ENCODE measurements at places on chromosomes 3 and 15.

- DNase-seq = no peak
Observed at GRCh38 chr3:184755315-184755731, 43.5 kb upstream of the MAGEF1 start.

- no peak for DNase-seq
Observed at GRCh38 chr3:135809021-135809634, 156.4 kb upstream of the PPP2R3A start.

DNA sequence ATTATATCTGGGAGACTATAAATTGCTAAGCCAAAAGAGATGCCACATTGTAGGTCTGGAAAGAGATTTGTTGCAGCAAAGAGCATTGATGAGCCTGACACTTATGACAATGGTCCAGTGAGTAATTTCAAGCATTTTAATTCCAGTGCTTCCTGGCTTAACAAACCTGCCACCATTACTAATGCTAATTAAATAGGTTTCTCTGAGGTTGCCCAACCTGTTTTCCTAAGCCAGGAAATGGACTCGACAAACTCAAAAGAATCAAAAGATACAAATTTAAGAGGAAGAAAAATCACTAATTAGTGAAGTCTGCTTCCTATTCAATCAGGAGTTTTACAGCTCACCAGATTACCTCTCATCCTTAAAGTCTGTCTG is 36.7 kb upstream of the CTDSPL start:
- DNase-seq = no peak

GRCh38 chr3:110576960-110577359 is 494.7 kb upstream of the NECTIN3 start:
- DNase-seq = no peak

DNA sequence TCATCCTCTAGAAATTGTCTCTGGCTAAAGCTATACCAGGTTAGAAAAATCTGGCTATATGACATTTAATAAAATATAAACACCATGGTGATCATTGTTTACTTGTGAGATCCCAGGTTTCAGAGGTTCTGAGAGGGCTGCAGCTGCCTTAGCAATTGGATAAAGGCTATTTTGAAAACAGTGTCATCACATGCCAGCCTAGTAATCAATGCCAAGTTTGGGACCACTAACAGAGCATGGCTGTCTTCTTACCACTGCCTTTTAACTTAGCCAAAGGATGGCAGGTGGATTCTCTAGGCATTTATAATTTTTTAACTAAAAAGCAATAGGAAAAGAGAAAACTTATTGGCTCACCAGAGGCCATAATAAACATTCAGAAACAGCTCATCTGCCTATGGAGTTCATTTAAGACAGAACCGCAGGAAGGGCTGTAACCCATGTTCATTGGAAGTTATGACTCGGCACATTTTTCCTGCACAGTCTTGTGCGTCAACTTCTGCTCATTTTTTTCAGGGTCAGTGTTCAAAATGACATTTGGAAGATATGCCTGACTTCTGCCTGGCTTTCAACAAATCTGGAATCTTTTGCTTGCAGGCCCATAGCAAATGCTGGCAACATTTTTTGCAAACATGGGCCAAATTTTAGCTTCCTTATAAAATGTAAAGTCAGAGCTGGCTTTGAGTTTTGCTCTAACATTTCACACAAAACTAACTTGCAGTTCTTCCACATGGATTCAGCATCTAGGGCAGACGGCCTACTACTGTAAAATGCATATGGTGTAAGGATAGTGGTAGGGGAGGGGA is 476.0 kb upstream of the TBL1XR1 start:
- no peak for DNase-seq

GRCh38 chr3:194323785-194324735 is 27.1 kb downstream of the CPN2 start:
- DNase-seq = peak; percentile 72

DNA sequence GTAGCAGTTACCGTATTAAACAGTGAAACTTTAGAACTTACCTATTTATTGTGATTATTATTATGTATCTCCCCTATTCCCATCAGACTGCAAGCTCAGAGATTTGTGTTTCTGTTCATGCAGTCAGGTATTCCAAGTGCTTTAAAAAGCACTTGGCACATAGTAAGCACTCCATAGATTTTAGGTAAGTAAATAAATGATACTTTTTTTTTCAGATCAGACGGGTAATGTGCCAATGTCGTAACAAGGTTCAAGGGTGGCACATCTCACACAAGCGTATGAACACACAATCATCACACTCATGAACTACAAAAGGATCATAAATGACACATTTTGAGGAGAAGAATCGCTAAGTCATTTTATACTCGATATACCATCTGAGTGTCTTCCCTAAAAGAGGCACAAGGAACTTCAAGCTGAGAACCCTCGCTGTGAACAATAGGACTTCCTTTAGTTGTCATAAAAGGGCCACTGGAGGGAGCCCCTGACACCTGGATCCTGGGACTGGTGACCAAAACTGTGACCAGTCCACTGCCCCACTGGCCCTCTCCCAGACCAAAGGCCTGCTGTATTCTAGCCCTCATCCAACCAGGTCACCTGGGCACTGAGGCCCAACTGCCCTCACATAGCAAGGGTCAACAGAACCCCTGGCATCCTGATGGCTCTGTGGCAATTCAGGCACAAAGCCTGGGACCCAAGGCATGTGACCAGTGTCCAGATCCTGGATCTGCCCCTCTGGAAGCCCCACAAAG is 32.1 kb downstream of the KIF9 start:
- no peak for DNase-seq

DNA sequence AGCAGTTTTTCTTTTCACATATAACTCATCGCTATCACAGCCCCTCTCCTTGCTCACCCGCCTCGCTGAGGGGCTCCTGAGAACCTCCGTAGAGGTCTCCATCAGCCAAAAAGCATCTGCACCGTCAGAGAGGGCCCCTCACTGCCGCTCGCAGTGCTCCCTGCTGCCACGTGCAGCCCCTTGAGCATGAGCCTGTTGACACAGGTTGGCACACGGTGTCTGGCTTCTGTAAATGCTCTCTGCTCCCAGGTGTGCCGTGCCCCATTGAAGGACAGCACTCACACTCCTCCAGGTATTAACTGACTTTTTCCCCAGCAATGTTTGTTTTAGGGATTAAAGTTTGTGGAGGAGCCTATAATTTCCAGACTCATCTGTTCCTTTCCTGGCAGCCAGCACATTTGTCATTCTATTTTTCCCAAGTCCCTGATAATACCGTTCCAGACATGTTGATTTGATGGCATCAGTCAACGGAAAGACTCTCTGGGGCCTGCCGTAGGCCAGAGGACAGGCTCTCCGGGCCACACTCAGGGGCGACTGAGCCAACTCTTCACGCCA is 2.1 kb upstream of the FURIN start:
- no peak for DNase-seq

GRCh38 chr3:69856965-69857705 is 117.9 kb downstream of the MITF start:
- no peak for DNase-seq

- DNase-seq = no peak
Observed at GRCh38 chr3:23650371-23651140, 155.2 kb upstream of the UBE2E1 start.
